Naive B cell (primary cell): ENCODE measurements at places on chromosomes 7 and 10.

- no peak for DNase-seq
Observed at GRCh38 chr7:147053746-147054145, 937.1 kb downstream of the CNTNAP2 start.

- DNase-seq, result no peak
Observed at GRCh38 chr10:103890688-103891087, 27.3 kb downstream of the STN1 start.

DNA sequence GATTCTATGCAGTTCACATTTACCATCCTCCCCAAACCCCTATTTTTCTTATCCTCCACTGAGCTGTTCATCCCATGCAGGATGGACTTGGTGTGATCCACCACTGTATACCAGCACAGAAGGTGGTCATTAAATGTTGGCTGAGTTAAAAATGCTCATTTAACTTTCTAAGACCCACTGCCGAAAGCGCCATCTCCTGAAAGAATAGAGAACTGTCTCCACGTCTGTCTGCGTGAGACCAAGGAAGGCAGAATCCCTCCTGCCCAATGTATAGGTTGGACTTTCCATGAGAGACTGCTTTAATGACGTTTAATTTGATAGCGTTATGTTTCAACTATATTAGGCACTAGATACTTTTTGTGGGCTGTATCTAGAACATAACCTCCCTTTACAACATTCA lies 124.3 kb downstream of the GPAM start:
- DNase-seq, result no peak

- no peak for DNase-seq
Observed at GRCh38 chr7:45881759-45882464, 6.4 kb upstream of the IGFBP1 start.

DNA sequence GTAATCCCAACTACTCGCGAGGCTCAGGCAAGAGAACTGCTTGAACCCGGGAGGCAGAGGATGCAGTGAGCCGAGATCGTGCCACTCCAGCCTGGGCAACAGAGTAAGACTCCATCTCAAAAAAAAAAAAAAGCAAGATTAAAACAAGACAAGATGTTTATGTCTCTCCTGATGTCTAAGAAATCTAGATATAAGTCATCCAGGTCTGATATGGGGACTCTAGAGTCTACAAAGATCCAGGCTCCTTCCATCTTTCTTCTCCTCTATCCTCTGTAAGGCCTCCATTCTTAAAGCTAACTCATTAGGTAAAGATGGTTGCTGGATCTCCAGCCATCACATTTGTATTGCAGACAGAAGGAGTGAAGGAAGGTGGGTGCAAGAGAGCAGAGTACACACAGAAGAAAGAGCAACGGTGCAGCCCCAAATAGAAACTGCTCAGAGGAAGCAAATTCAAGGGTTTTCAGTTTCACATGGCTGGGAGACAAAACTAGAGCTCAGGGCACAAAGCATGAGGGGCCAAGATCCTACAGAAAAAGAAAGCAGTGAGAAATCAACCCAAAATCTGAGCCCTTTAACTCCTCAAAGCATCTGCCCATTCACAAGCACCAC lies 57.6 kb downstream of the USP6NL start:
- peak; percentile 44 for DNase-seq
